Immature natural killer cell (primary cell): ENCODE measurements at places on chromosomes 7 and 10. TPM values are rescaled to one million over a fixed set of nuclear protein-coding genes. Genes with fewer than 3 reads are reported as not detected.

GRCh38 chr7:133539016-133539415, 286.1 kb downstream of the EXOC4 start:
- no peak overlapping the region for H3K27ac ChIP-seq
- no peak overlapping the region for H3K4me3 ChIP-seq
- no peak for DNase-seq
- peaks cover 24% of the 10 kb centered on the region for H3K36me3 ChIP-seq
- no peaks in the 10 kb centered on the region for H3K27me3 ChIP-seq
- H3K4me1 ChIP-seq: peaks cover 38% of the 10 kb centered on the region

CYP2E1 gene
- 1.5 TPM for polyA plus RNA-seq

WEE2 gene
- polyA plus RNA-seq: not detected

DNA sequence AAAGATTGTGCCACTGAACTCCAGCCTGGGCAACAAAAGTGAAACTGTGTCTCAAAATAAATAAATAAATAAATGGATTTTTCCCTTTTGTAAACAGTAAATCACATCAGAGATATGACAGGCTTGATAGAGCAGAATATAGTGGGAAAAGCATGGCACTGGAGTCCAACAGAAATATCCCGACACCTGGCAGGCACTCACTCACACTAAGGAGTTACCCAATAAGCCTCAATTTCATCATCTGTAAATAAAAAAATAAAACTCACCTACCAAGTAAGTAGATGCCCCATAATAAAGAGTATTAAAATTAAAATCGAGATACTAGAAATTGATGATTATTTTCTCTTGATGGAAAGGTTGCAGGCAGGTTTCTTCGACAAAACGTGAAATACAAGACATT, 1.7 kb downstream of the ATE1 start:
- H3K4me3 ChIP-seq: peak overlapping the region; percentile 36
- DNase-seq: no peak
- peaks cover 45% of the 10 kb centered on the region for H3K4me1 ChIP-seq
- H3K36me3 ChIP-seq: peaks cover 4% of the 10 kb centered on the region
- no peaks in the 10 kb centered on the region for H3K27me3 ChIP-seq
- no peak overlapping the region for H3K27ac ChIP-seq

CYP3A4 gene
- polyA plus RNA-seq: not detected

DNA sequence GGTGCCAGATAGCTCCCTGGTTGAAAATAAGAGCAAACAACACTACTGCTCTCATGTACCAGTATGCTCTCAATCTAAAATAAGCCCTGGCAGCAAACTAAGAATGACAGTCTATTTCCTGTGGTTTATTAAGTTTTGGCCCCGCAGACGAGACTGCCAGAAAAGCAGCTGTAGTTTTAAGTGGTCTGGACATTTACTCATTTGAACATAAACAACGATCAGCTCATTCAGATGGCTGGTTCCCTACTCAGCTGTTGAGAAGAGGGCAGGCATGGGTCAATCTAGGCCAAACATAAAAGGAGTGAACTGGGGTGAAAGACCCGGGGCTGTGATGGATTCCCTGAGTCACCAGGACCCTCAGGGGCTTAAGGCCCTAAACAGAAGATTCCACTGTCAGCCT, 4.5 kb downstream of the TRIL start:
- H3K27me3 ChIP-seq: no peaks in the 10 kb centered on the region
- H3K36me3 ChIP-seq: no peaks in the 10 kb centered on the region
- H3K4me3 ChIP-seq: no peak overlapping the region
- peaks cover 16% of the 10 kb centered on the region for H3K4me1 ChIP-seq

- H3K27ac ChIP-seq: no peak overlapping the region
- DNase-seq: no peak
- H3K4me1 ChIP-seq: no peaks in the 10 kb centered on the region
- peaks cover 2% of the 10 kb centered on the region for H3K27me3 ChIP-seq
- no peaks in the 10 kb centered on the region for H3K36me3 ChIP-seq
These were observed 203.3 kb downstream of the SEC23IP start for GRCh38 chr10:120095875-120096274.

INSYN2A gene
- polyA plus RNA-seq: not detected
